ENCODE measurements at places on chromosomes 4 and X. TPM values are rescaled to one million over a fixed set of nuclear protein-coding genes. Genes with fewer than 3 reads are reported as not detected.
A peak's percentile ranks its signal among the peaks of the same experiment; 100 is the strongest.

GRCh38 chr4:83093060-83093640 lies 21.4 kb downstream of the PLAC8 start:
- DNase-seq: no peak

GRCh38 chr4:102311407-102311806 lies 33.9 kb downstream of the SLC39A8 start:
- DNase-seq: no peak

DNA sequence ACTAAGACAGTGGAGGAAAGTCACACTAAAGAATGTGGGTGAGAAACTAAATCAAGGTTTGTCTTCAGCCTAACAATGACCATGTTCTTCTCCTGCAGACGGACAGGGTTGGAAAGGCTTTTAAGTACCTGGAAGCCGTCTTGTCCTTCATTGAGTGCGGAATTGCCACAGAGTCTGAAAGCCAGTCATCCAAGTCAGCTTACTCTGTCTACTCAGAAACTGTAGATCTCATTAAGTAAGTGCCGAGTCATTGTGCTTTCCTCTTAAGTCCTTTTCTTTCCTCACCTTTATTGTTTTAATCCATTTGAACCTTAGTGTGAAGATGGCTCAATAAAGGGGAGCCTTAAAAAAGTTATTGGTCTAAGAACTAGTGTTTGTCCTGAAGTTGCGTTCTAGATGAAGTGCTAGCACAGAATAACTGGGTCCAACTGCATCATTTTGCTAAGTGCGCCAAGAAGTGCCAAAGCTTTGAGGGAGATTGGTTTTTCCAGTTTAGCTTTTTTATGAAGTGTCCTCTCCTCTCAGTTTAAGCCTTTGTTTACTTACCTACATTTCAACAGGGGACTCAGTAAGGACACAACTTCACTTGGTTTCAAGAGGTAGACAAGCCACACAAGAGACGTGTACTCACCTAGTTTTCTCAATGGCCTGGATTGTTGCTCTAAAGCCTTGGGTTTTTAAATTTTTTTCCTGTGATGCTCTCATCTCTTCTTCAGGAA lies 89.3 kb downstream of the KLHL8 start:
- DNase-seq: no peak

Gene SLAIN2
- 18.5 TPM for total RNA-seq

DNA sequence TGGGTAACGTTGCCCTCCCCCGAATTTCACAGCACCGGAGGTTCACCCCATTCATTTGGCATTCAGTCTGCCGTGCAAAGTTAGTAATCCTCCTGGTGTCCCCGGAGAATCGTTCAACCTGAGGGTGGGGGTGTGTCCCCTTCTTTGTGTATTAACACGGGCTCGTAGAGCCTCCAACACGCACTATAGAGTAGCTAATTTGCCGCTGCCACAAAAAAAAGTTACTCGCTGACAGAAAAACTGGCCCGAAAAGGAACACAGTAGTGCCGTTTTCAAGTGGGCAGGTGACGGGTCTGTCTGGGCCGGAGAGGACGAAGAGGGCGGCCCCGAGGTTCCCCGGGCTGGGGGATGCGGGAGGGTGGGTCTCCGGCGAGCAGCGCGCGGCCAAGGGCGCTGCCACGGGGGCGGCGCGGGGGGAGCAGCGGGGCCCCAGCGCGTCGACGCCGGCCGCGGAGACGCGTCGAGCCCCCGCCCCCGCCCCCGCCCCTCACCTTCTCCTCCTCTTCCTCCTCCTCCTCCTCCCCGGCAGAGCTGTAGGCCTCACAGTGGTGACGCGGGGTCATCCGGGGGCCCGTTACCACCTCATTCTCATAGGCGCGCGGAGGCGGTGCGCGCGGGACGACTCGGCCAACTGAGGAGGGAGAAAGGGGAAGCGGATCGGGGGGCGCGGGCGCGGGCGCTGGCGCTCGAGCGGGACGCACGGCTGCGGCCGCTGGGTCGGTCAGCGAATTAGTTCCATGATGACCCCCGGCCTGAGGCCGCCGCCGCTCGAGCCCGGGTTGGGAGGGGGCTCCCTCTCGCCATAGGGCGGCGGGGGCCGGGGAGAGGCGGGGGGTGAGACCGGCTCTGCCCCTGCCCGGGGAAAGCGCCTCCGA lies 571 bp downstream of the CCNI start:
- DNase-seq: peak; percentile 88

Gene ARHGEF6
- 5.9 TPM for total RNA-seq

Gene HHIP
- total RNA-seq: 59.1 TPM

DNA sequence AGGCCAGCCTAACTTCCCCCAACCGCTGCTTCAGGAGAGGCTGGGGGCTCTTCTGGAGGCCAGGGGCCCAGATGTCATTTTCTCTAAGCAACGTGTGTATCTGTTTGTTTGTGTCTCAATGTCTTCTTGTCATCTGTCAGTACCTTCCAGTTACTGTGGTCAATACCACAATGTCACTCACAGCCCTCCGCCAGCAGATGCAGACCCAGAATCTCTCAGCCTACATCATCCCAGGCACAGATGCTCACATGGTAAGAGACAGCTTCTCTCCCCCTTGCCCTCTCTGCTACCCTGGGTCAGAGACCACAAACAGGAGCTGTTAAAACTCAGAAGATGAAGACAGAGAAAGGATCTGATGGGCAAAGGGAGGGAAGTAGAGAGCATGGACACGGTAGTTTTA lies 5.0 kb downstream of the XPNPEP2 start:
- DNase-seq: no peak

GRCh38 chr4:119032921-119033685 lies 102.5 kb upstream of the MYOZ2 start:
- DNase-seq: no peak

- peak; percentile 82 for DNase-seq
Measured at GRCh38 chr4:168588916-168589531, 92.2 kb downstream of the PALLD start.

Gene MAGEC2
- total RNA-seq: not detected

Gene GRIA3
- total RNA-seq: not detected

- DNase-seq: peak; percentile 69
Measured at GRCh38 chr4:114780205-114780604, 181.6 kb downstream of the UGT8 start.
